ENCODE measurements at places on chromosomes 16 and 17. TPM values are rescaled to one million over a fixed set of nuclear protein-coding genes. Genes with fewer than 3 reads are reported as not detected.

- no peak for DNase-seq
Measured at GRCh38 chr17:48453447-48453846, 23.4 kb upstream of the SKAP1 start.

- DNase-seq, result peak; percentile 56
Measured at GRCh38 chr17:41322094-41322902, 6.8 kb upstream of the KRTAP17-1 start.

- peak; percentile 73 for DNase-seq
Measured at GRCh38 chr17:2076087-2076984, 21.4 kb downstream of the HIC1 start.

The FBXO39 gene
- polyA plus RNA-seq, result 0.17 TPM

The ASPA gene
- polyA plus RNA-seq, result 33.2 TPM

DNA sequence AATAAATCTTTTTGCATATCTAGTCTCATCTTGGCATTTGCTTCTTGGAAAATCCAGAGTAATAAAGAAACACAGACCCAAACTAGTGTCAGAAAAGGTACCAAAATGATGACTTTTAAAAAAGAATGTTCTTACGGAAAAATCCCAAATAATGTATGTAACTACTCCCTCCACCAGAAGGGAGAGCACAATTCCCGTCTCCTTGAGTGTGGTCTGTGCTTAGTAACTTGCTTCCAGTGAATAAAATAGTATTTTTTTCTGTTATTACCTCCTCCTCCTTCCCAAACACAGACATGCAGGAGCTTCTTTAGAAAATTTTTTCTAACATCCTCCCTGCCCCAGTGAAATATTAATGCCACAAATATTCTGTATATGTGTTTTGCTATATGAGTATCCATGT is 358.1 kb downstream of the ZFHX3 start:
- no peak for DNase-seq

- DNase-seq, result no peak
Measured at GRCh38 chr17:51486885-51487520, 226.7 kb downstream of the UTP18 start.

DNA sequence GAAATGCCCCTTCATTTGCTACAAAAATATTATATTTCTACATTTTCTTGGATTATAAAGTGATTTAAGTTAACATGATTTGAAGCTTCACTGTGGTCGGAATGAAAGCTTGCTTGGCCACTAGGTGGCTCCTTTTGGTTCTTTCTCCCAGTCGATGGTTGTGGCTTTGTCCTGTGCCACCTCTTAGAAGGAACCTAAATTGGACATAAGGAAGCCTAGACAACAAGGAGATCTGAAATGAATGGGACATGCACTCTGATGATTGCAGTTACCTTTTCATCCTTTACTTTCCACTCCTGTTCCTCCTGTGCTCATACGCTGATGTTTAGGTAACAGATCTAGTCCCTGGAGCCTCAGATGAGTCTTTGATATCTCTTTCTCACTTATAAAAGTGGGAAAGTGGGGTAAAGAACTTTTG is 39.2 kb downstream of the FTO start:
- no peak for DNase-seq

DNA sequence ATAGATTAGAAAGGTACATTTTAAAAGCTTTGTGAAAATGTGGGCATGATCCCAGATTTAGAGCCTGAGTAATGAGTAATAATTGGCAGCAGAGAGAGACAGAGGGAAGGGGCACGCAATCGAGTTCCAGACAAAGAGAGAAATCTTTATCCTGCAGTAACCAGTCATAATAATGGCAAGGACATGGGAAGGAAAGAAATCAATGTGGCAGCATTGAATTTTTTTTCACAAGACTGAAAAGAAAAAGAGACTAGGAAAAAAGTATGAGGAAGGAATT is 790.8 kb upstream of the SOX9 start:
- DNase-seq, result no peak

- no peak for DNase-seq
Measured at GRCh38 chr16:35525979-35526590, 2066.7 kb downstream of the TP53TG3F start.

- DNase-seq, result peak; percentile 50
Measured at GRCh38 chr17:80861892-80862291, 129.7 kb upstream of the CHMP6 start.

GRCh38 chr17:20072692-20072992 is 63.5 kb downstream of the SPECC1 start:
- no peak for DNase-seq

DNA sequence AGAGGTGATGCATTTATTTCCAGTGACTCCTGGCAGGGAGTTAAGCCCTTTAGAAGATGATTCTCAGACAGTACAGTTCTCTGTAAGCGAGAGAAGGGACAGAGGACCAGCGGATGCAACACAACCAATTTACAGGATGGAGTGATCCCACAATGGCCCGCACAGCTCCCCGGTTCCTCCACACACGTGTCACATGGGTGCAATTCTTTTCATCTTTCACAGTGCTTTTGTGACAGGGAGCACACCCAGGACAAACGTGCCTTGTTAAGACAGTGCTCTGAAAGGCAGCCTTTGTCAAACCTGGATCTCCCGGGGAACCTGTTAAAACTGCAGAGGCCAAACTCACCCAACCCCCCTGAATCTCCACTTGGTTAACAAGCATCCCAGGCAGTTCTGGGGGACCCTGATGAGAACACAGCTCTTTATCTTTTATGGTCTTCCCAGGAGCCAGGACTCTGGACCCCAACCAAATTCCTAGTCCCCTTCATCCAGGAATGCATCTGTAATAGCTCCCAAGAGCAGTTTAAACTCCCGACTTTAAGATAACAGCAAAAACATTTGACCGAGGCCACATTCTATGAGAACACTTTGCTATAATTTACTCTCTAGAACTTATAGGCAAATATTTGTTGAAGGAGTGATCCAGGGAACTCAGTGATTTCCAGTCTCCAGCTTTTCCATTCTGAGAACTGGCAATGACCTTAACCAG is 134.9 kb upstream of the CDH5 start:
- DNase-seq, result no peak

DNA sequence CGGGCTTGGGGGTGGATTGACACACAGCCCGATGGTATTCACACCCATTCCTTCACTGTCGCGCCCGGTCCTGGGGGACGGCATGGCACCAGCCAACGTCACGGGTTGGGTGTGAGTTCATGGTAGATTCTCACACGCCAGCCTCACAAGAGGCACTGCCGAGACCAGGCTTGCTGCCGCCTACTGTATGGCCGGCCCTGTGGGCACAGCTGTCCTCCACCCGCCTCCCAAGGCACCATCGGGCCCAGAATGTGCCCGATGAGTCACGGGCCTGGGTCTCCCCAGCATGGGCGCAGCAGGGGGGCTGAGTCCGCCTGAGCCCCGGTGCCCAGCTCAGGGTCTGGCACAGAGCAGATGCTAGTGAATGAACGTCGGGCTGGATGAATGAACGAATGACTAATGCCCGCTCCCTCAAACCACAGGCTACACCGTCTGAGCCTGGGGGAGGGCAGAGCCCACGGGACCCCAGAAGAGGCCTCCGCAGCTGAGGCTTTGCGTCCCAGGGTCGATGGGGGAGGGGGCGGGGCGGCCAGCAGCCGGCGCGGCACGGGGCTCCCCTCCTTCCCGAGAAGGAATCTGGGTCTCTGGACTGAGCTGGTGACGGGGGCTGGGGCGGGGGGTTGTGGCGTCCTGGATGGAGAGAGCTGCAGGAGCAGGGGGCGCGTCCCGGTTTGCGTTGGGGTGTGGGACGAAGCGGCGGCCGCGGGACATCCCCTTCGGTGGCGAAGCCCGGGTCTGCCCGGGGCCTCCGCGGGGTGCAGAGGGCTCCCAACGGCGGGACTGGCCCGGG is 829 bp downstream of the PITPNM3 start:
- DNase-seq, result no peak

The MYLK3 gene
- polyA plus RNA-seq, result 1.7 TPM

The CCL16 gene
- polyA plus RNA-seq, result 0.20 TPM

The MFAP4 gene
- polyA plus RNA-seq, result 178 TPM

DNA sequence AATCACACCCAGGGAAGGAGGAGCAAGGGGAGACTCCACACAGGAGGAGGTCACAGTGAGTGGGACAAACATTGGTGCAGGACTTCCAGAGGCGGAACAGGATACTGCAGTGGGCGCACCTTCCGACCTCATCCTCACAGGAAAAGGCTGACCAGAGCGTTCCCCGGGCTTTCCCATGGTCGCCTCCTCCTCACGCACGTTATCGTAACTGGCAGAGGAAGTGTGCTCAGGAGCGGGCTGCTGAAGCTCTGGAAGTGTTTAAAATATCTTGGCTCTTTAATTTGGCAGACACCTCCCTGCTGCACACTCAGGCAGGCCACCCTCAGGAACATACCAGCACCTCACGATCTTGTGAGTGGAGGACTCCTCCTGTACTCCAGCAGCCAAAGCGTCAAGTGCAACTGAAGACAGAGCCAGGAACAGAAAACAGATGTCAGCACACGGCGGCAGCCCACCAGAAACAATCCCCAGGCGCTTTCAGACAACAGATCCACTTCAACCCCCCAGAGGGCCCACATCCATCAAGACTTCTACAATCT is 17.5 kb downstream of the FANCA start:
- no peak for DNase-seq

The MOSMO gene
- 24.5 TPM for polyA plus RNA-seq

DNA sequence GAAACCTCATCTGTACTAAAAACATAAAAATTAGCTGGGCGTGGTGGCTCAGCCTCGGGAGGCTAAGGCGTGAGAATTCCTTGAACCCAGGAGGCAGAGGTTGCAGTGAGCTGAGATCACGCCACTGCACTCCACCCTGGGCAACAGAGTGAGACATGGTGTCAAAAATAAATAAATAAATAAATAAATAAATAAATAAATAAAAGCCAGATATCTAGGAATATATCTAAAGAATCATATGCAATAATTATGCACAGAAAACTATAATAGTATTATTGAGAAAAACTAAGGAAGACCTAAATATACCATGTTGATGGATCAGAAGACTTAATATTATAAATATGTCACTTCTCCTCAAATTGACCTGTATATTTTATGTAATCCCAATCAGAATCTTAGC is 37.0 kb downstream of the TMC7 start:
- DNase-seq, result no peak

The CCDC200 gene
- polyA plus RNA-seq, result 44.1 TPM

DNA sequence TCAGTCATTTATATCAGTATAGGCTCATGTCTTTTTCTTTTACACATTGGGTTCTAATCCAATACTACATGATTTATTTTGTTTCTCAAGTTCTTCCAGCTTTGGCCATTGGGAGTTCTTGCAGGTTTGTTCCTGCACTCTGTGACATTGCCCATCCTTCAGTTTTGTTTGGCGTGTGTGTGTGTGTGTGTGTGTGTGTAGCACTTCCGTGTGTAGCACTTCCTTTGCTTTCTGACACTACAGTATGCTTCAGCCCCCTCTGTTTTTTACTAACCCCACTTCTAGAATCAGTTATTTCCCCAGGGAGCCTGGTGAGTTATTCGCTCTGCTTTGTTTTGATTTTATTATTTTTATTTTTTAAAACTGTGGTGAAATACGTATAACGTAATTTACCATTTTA is 75.6 kb upstream of the LGALS9 start:
- no peak for DNase-seq

DNA sequence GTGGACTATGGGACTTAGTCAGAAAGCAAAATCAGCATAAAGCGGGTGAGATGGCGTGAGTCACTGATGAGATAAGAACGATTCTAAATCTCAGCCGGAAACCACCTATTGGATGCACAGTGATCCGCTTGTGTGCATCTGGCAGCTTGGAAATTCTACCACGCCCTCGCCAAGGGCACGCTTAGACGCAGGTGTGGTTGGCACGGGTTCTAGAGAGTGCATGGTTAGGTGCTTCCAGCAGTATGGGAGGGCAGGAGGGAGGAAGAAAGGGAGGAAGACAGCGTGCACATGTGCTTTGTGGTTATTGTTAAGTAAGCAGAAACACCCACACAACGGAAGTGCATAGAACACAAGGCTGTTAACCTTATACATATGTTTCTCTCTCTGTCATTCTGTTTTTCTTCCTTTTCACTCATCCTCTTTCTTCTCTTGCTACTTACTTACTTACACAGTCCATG is 374.0 kb upstream of the ASIC2 start:
- DNase-seq, result no peak

DNA sequence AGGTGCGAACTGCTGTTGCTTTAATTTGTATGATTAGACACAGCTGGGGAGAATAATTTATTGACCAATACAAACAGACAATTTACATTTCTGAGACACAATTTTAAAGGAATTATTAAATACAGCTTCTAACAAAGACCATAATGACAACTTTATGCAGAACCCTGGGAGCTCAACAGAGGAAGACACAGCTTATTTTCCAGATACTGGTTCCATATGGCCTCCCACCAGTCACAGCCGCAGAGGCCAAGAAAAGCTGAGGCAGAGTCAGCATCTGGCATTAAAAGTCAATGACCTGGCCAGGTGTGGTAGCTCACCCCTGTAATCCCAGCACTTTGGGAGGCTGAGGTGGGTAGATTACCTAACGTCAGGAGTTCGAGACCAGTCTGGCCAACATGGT is 66.1 kb upstream of the BCAR1 start:
- no peak for DNase-seq

GRCh38 chr17:77352441-77352840 is 211.7 kb downstream of the SEC14L1 start:
- no peak for DNase-seq

The TSNAXIP1 gene
- 7.8 TPM for polyA plus RNA-seq

DNA sequence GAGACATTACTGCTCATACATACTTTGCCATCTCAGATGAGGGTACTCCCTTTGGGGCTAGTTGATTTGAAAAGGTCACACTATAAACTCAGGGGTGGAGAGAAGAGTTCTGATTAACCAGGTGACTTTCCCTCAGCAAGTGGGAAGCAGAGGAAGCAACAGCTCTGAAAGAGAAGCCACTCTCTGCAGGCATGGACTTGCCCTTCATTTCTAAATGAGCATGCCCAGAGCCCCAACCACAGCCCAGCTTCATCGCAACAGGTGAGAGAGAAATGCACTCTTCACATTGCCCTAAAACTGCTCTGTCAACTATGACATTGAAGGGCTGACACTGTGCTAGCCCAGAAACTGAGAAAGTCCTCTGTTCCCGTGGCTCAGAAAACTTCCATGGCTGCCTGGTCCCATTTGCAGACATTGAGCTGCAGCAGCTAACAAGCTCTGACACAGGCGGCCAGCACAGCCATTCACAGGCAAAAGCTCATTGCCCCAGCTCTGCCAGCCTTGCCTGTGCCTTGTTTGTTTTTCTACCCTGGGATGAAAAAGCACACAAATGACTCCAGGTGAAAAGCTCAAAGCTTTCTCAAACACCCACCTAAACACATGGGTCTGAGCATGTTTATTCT is 419.8 kb upstream of the DYNLRB2 start:
- no peak for DNase-seq

GRCh38 chr17:1423456-1424135 is 23.6 kb upstream of the YWHAE start:
- DNase-seq, result no peak

The ZNF319 gene
- 8.3 TPM for polyA plus RNA-seq

DNA sequence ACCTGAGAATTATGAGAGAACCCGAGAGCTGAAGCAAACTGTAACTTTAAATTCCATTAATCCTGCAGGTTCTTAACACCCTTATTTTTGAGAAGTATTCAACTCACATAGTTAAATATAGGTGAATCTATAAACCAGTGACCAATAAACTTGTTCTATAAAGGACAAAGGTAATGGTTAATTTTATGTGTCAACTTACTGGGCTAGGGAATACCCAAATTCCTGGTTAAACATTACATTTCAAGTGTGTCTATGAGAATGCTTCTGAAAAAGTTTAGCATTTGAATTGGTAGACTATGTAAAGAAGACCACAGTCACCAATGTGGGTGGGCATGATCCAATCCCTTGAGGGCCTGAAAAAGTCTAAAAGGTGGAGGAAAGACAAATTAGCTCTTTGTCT is 99.1 kb downstream of the KCNJ2 start:
- DNase-seq, result no peak

- peak; percentile 37 for DNase-seq
Measured at GRCh38 chr17:30292286-30292858, 628 bp upstream of the BLMH start.

- DNase-seq, result no peak
Measured at GRCh38 chr17:36198831-36199465, 2.4 kb upstream of the CCL3L1 start.
